ENCODE measurements at places on chromosomes 5 and 9. TPM values are rescaled to one million over a fixed set of nuclear protein-coding genes. Genes with fewer than 3 reads are reported as not detected.
A peak's percentile ranks its signal among the peaks of the same experiment; 100 is the strongest.

The SMIM33 gene
- total RNA-seq, result 0.40 TPM

The BARX1 gene
- total RNA-seq, result not detected

The SGCD gene
- 1.2 TPM for total RNA-seq

- no peak for DNase-seq
Measured at GRCh38 chr9:115401756-115402327, 283.9 kb upstream of the TNC start.

- DNase-seq, result no peak
Measured at GRCh38 chr5:56564541-56565282, 250.6 kb upstream of the MAP3K1 start.

The PTGER4 gene
- 109 TPM for total RNA-seq

- DNase-seq, result no peak
Measured at GRCh38 chr9:101893661-101894646, 155.5 kb upstream of the GRIN3A start.

- DNase-seq, result no peak
Measured at GRCh38 chr5:88667496-88668201, 215.3 kb downstream of the MEF2C start.

DNA sequence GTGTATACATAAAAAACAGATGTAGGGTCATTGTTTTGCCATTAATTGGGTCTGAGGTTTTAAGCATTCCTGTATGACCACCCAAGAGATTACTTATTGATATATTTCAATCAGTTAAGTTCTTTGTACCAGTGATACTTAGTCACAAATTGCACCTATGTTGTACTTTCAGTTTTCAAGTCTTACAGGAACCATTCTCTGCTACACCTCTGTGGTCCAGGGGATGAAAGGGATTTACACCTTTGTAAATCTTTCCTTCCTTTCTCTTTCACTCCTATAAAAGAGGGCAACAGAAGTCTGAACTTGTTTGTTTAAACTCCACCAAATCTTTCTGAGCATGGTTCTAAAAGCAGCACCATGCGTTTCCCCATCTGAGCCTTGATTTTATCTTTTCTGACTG lies 86.1 kb downstream of the DEPDC1B start:
- no peak for DNase-seq

DNA sequence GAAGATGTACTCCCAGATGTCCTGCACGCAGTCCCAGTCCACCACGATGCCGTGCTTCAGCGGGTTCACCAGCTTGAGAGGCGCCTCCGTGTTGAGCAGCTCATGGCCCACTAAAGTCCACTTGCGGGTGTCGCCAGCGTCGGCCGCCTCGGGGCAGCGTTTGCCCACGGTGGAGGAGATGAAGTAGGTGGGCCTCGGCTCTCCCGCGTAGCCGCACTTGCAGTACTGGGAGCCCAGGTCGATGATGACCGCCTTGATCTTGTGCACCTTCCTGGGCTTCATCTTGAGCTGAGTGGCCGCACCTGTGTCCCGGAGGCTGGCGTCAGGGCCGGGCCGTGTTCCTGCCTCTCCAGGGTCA lies 278 bp downstream of the ACTL7B start:
- DNase-seq, result no peak

DNA sequence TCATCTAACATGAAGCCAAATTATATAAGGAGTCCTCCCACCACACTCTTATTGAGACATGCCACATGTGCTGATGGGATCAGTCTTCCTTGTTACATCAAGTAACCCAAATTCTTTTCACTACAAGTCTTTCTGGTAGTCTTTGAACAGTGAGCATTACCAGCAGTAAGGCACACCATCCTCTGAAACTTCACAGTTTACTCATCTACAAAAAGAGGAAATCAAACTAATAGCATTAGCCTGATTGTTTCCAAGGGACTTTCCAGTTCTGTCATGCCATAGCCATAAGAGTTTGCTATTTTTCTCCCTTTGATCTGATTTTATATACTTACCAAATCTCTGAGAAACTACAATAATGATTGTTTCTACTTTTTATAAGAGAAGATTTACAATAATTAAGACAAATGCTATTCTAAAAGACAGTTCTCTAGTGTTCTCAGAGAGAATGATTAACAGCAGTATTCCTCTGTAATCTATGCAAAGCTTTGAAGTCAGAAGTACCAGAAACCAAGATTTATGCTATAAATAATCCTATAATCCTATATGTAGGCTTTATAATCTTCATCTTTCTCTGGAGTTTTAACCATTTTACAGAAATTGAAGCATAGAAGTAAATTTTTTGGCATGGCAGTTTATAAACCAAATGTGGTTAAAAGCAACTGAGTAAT lies 166.2 kb upstream of the ACO1 start:
- no peak for DNase-seq

DNA sequence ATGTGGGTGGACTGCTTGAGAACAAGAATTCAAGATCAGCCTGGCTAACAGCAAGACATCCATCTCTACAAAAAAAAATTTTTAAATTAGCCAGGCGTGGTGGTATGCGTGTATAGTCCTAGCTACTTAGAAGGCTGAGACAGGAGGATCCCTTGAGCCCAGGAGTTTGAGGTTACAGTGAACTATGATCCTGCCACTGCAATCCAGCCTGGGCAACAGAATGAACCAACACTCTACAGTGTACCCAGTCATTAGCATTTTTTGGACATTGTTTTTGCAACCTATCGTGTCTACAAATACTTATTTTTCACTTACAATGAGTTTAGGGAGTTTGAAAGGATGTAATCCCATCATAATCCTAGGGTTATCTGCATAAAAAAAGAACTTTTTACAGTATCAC lies 22.1 kb downstream of the RICTOR start:
- DNase-seq, result no peak

- no peak for DNase-seq
Measured at GRCh38 chr5:171956887-171957495, 49.4 kb downstream of the FBXW11 start.

The BAAT gene
- 1.2 TPM for total RNA-seq

GRCh38 chr5:155278532-155278931 lies 265.0 kb downstream of the KIF4B start:
- no peak for DNase-seq

GRCh38 chr9:91197232-91198181 lies 164.2 kb downstream of the AUH start:
- DNase-seq, result peak; percentile 42

GRCh38 chr9:100131216-100131615 lies 32.2 kb downstream of the INVS start:
- no peak for DNase-seq

The CDC37L1 gene
- 24.7 TPM for total RNA-seq

- DNase-seq, result no peak
Measured at GRCh38 chr5:154493274-154493673, 15.2 kb upstream of the HAND1 start.

The GFPT2 gene
- 20.8 TPM for total RNA-seq

The MYOT gene
- total RNA-seq, result 1.1 TPM

DNA sequence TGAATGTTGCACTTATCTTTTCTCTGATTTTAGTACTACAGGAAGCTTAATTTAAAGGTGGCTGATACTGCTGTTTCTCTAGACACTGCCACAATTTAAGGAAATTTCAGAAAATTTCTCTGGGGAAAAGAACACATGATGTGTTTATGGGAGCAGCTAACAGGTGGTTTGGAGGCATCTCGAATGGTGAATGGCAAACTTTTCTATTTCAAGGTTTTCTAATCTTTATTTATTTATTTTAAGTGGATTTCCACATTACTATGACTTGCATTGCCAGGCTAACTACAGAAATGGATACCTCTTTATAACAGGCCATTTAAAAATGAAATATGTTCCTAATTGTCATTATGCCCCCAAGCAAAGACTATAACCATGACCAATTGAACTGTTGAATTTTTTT lies 50.4 kb downstream of the PDE6A start:
- no peak for DNase-seq

The FGF18 gene
- total RNA-seq, result not detected

The GLDC gene
- total RNA-seq, result 2.5 TPM

The SLC46A2 gene
- not detected for total RNA-seq

DNA sequence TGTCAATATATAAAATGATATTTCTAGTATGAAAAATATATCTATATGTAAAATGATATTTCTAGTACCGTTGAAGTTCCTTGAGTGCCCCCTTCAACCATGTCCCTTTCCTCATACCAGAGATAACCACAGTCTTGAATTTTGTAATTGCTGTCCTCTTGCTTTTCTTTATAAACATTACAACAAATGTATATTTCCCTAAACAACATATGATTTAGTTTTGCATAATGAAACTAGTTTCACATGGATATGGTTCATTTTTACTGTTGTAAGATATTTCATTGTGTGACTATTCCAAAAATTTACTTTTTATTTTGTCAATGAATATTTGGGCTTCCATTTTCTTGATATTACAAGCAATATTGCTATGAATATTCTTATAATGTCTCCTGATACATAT lies 14.0 kb downstream of the NLN start:
- DNase-seq, result no peak

- no peak for DNase-seq
Measured at GRCh38 chr9:38079461-38080031, 10.5 kb upstream of the SHB start.

GRCh38 chr9:122222791-122223190 lies 6.0 kb downstream of the LHX6 start:
- DNase-seq, result no peak

GRCh38 chr5:154494036-154494435 lies 16.0 kb upstream of the HAND1 start:
- DNase-seq, result no peak

DNA sequence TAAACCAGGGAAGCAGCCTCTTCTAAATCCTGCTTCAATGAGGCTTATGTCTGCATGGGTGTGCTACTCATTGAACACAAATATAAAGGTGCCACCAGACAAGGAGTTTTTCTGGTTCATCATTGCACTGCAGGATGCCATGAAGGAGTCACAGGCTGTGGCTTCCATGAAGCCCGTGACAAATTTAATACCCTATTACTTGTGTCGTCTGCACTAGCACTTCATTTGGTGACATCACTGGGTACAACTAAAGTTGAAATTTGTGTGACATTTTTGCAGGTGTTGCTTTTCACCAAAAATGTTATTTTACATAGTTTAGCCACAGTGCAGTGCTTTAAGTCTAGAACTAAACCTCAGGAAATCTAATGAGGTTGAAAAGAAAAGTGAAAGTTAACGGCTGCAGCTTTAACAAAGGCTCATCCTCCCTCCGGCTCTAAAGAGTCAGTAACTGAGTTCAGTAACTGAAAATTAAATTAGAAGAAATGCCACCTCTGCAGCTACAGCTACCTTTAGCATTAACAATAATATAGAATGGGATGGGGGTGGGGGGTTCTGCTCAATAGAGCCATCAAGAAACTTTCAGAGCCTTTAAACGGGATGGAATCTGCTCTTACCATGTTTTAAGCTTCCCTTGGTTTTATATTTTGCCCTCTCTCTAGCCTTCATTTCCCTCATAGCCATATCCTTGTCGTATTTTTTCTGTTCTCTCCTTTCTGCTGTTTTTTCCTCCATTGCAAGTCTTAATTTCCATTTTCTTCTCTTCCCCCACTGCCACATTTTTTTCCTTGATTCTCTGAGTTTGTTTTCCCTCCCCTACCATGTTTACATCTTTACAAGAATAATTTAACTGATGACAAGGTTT lies 233.8 kb upstream of the TMEM161B start:
- no peak for DNase-seq

DNA sequence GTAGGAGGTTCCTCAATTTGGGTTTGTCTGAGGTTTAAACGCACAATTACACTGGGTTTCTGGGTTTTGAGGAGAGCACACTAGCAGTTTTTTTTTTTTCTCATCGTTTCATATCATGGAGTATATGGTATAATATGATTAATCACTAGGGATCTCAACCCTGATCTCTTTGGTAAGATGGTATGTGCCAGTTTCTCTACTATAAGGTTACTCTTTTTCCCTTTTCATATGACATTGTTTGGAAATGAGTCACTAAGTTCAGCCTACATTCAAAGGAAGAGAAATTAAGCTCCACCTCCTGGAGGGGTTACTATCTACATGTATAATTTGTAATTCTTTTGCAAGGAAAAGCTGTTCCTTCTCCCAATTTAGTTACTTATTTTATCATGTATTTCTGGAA lies 35.2 kb downstream of the MTRR start:
- DNase-seq, result no peak

DNA sequence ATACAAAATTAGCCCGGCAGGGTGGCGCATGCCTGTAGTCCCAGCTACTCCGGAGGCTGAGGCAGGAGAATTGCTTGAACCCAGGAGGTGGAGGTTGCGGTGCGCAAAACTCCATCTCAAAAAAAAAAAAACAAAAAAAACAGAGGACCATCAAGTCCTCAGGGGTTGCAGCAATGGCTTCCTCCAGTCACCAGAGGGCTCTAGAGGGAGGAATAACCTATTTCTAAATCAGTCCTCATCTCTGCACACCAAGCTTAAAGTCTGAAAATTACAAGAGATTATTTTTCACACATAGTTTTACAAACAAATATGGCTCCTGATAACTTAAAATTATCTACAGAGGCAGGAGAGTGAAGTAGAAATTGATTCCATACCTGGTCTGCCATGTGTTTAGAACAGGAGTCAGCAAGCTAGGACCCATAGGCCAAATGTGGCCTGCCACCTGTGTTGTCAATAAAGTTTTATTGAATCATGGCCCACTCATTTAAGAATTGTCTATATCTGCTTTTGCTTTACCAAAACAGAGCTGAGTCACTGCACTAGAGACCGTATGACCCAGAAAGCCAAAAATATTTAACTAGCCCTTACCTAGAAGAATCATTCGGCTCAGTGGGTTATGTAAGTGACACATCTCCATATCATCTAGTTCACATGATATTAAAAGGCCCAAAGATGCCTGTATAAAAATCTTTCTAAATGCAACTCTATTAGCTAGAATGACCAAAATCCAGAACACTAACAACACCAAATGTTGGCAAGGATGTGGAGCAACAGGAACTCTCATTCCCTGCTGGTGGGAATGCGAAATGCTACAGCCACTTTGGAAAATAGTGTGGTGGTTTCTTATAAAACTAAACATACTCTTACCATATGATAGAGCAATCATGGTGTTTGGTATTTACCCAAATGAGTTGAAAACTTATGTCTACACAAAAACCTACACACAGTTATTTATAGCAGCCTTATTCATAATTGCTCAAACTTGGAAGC lies 207.7 kb downstream of the FRMD3 start:
- no peak for DNase-seq

The NSG2 gene
- total RNA-seq, result 0.94 TPM

DNA sequence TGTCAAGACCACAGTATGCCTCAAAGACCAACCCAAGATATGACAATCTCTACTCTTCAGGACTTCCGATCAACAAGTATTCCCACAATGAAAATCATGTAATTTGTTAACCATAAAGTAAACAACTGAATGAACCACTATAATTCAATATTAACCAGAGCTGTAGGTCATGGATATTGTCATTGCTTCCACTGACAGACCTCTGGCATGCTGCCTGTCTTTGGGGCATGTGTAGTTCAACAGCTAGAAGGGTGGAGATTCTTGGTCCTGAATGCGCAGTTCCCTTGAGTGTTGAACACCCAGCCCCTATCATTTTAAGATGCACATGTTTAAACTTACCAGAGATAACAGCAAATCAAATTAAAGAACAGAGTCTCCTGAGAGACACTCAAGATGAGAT lies 283.0 kb downstream of the CEMIP2 start:
- DNase-seq, result no peak

The HTR4 gene
- total RNA-seq, result 46.6 TPM

The CA9 gene
- 1.6 TPM for total RNA-seq

- DNase-seq, result no peak
Measured at GRCh38 chr9:35341021-35341420, 148.9 kb upstream of the RUSC2 start.

The CDX1 gene
- total RNA-seq, result 349 TPM

The NMUR2 gene
- total RNA-seq, result not detected

GRCh38 chr5:76791461-76791860 lies 27.4 kb upstream of the F2RL1 start:
- no peak for DNase-seq
